ENCODE measurements at places on chromosomes 6 and 20.

DNA sequence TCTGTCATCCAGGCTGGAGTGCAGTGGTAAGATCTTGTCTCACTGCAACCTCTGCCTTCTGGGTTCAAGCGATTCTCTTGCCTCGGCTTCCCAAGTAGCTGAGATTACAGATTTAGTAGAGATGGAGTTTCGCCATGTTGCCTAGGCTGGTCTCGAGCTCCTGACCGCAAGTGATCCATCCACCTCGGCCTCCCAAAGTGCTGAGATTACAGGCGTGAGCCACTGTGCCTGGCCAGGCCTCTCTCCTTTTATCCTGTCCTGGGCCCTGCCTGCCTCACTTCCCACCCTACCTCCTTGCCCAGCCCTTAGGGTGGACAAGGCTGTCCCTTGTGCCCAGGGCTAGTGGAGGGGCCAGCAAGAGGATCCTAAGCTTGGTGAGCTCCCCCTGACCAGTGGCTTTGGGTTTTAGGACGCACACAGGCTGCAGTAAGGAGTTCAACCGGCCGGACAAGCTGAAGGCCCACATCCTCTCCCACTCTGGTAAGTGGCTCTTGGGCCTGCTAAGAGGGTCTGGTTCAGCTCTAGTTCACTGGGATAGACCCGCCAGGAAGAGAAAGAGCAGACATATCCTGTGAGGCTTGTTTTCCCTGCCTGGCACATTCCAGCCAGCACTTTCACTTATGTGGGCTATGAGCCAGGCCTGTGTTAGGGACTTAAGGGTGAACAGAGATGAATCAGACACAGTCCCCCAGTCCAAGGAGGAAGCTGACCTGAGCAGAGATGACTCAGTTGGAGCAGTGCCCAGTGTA, 21.9 kb upstream of the CHMP4B start:
- no peak for DNase-seq

DNA sequence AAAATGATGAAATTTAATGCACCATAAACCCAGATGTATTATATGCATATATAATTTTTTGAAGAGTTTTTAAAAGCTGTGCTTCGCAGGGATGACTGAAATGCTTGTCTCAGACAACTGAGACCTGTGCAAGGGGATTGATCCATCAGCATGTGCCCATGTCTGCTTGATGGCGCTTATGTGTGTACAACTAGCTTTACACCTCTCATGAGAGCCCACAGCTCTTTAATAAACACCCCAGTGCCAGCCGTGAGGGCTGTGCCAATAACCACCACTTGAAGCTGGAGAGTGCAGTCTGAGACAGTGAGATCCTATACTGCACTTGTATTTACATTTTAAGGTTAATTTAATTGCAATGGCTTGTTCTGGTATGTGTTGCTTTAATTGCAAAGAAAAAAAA, 225.5 kb downstream of the BCKDHB start:
- no peak for DNase-seq

DNA sequence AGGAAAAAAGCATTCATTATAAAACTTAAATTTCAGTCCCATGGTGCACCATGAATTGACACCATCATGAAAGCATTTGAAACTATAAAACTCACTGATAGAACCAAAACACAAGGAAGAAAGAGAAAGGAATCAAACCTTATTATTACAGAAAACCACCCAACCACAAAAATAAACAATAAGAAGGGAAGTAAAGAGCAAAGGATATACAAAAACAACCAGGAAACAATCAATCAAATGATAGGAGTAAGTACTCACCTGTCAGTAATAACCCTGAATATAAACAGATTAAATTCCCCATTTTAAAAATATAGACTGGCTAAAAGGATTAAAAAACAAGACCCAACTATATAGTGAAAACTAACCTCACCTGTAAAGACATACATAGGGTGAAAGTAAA, 5.8 kb downstream of the SLPI start:
- DNase-seq: no peak

DNA sequence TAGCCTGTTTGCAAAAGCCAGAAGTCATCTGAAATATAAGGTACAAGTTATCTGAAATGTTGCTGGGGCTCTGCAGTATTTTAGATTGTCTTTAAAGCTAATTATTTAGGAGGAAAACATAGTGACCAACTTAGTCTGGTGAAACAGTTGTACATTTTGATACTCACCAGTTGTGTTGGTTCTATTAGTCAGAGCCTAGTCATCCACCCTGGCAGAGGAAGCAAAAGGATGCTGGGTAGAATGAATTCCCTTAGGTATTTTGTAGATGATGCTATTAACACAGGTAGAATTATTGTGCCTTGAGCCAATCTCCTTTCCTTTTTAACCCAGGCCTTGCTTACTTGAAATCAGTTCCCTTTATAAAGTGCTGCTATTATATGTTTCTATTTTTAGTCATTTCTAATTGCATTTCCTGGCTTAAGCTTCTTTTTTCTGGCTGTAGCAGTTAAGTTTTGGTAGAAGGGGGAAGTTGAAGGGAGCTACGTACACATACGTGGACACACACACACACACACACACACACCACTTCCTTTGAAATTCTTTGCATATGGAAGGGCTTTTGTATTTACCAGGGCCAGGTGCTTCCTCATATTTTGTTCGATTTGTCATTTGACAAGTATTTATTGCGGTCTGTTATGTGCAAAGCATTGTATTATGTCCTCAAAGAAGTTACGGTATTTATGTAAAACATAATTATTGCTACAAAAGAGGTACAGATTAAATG, 82.4 kb downstream of the RTN4IP1 start:
- DNase-seq: peak; percentile 69

DNA sequence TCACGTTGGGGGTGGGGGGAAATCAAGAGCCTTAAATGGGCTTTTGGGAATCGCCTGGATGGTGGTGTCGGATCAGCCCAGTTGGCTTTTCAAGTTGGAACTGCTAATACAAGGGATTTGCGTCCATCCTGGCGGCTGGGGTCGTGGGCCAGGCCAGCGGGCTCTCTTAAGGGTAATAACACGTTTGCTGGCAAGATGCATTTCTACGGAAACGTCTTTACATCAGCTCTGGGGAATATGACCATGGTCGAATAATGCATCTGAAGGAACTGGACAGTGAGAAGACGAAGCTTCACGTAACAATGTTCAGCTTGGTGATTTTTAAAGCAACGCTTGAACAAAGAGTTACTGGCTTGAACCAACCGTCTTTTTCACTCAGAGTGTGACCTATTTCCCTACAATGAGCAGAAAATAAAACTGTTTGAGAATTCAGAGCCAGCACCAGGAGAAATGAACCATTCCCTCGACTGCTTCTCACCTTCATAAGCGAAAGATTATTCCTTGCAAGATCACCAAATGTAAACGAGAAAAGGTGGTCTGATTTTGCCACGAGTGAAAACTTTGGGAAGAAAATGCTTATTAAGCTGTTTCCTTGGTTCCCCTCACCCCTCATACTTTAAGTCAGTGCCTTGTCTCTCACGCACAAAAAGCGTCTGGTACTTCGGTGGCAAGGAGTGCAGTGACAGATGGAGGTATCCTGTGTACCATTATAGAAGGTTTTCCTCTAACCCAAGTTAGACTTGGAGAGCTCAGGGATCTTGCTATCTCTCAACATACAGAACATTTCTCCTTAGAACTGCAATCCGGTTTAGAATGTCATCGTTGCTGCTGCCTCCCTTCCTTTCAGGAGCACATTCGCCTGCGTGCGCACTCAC, 1.4 kb upstream of the MARCKS start:
- DNase-seq: peak; percentile 35

DNA sequence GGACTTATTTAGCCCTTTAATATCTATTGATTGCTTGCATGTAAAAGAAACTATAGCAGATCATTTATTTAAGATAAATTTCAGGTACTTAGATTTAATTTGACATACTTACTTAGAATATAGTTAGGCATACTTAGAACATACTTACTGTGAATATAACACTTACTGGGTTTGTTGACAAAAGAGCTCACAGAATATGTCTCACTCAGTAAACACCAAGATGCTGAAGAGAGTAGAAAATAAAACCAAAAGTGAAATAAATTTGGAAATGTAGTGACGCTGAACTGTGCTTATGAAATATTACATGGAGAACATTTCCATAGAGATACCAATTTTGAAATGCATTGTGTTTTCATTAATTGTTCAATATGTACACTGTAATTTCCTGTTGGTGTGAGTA, 615.4 kb upstream of the MAN1A1 start:
- DNase-seq: no peak

GRCh38 chr6:119481976-119482375, 132.4 kb upstream of the MAN1A1 start:
- no peak for DNase-seq

- no peak for DNase-seq
These were observed 49.1 kb downstream of the FAM120B start for GRCh38 chr6:170355661-170356060.

DNA sequence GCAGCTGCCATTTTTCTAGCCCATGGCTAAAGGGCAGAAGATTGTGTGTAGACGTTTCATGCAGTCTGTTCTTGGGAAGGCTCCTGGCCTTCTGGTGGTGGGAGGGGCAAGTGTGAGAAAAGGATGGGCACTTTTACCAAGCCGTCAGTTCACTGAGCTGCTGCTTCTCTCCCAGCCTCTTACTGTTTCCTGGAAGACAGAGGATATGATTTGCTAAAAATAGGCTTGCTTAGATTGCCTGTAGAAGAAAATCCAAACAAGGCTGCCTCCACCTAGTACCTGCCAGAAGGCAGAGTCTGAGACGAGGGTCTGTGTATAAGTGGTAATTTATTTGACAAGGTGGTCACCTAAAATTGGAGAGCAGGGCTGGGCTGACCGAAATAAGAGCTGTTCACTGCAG, 7.5 kb downstream of the KIZ start:
- no peak for DNase-seq

- no peak for DNase-seq
These were observed 112.5 kb downstream of the IPCEF1 start for GRCh38 chr6:154243793-154244750.

- no peak for DNase-seq
These were observed 243.1 kb upstream of the SLC35B3 start for GRCh38 chr6:8678466-8678865.

DNA sequence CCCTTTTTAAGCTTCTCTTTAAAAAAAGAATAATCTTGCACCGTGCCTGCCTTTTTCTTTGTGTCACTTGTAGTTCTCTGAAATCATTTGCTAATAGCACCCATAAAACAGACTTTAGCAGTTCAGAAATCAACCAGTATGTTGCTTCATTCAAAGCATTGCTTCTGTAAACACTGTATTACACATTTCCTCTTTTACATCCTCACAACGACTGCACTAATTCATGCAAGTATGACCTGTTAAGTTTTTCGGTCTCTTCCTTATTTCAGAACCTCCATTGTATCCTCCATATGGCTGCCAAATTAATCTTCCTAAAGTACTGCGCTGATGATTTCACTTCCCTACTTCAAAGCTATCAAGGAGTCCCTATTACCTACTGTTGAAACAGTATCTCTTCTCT, 142.9 kb upstream of the RNF217 start:
- DNase-seq: no peak

GRCh38 chr6:1611322-1611571, 1.5 kb downstream of the FOXC1 start:
- peak; percentile 32 for DNase-seq

GRCh38 chr6:84066536-84066935, 33.0 kb downstream of the MRAP2 start:
- DNase-seq: no peak

DNA sequence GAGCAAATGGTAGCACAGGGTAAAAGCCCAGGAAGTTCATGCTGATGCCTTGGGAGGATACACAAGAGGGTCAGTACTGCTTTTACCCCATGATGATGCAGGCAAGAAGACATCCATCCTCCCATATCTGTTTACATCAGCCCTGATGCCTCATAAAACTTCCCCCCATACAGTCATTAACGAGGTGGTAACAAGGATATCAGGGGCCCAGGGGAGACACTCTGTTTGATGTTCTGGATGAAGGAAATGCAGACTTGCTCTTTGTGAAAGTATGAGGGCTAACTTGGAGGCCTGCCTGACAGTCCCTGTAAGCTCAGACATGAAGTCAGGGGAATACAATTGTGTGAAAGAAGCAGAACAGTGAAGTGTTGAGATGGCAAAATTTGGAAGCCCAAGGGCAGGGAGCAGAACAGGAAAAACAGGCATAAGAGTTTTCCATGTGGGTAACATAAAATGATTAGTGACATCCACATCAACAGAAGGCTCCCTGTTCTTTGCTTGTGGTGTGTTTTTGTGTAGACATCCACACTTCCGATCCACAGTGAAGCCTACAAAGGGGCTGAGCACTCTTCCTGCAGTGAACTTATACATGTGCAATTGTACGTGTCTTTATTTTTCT, 813.4 kb downstream of the MAFB start:
- DNase-seq: no peak

DNA sequence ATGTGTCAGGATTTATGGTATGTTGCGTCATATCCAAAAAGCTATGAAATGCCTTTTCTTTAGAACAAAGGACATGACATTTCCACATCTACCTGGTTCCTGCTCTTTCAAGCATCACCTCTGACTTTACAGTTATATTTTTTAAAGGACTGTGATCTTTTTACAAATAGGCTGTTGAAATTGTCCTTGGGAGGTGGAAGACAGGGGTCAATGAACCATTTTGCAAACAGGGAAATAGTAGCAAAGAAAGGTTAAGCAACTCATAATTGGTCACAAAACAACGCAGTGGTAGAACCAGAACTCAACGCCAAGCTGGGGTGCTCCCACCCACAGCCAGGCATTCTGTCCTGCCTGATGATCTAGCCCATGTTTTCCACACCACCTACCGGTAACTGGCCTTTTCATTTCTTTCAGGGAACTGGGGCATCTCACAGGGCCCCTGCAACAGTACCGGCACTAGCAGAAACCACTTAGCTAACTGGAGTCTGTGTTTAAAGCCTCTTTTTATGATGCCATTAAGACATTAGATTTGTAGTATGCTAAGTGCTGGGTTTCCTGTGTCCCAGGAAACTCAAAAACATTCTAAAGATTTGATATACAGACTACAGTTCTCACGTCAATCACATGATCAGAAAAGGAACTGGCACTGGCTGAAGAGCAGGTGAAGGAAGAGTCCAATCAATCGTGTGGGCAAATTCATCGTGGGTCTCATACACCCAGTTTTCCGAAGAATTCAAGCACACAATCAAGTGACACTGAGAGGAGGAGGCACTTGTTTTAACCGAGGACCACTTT, 13.9 kb downstream of the ZNF217 start:
- no peak for DNase-seq

DNA sequence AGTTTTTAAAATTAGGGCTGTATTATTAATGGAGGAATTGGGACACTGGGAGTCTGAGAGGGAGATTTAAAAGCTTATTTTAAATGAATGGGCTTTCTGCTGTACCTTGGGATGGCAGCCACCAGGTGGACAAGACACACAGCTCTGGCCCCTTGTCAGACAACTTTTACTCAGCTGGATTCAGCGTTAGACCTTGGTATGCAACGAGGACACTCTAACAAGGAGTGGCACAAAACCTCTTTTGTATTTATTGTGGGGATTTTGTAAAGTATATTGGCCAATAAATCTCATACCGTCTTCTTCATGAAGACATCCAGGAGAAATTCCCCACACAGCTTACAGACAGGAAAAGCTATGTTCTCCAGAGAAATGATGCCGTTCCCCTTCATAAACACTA, 105.7 kb downstream of the LCA5 start:
- peak; percentile 31 for DNase-seq

Data from HAP-1 (cell line).